GM23248 (cell line): ENCODE measurements at places on chromosomes 13 and 19. TPM values are rescaled to one million over a fixed set of nuclear protein-coding genes. Genes with fewer than 3 reads are reported as not detected.

Gene TNFSF13B
- 0.13 and 2.5 TPM in 2 replicates for total RNA-seq

Gene TRPM4
- total RNA-seq, result 18.4 and 18.8 TPM in 2 replicates

Gene SAE1
- total RNA-seq, result 132 and 177 TPM in 2 replicates

Gene KLK2
- not detected in 2 replicates for total RNA-seq

Gene ACER1
- total RNA-seq, result 0.22 and 1.0 TPM in 2 replicates

Gene CLEC4M
- total RNA-seq, result not detected in 2 replicates

Gene PSPN
- 0.22 and 0.89 TPM in 2 replicates for total RNA-seq

Gene ANGPTL8
- 1.7 TPM in 1 of 2 replicates, not detected in the other for total RNA-seq

Gene C19orf38
- 0.22 TPM in 1 of 2 replicates, not detected in the other for total RNA-seq

Gene COX6B1
- total RNA-seq, result 328 and 423 TPM in 2 replicates

Gene CPB2
- not detected in 2 replicates for total RNA-seq

Gene ZNF793
- total RNA-seq, result 1.8 and 2.9 TPM in 2 replicates

Gene CYP2A7
- total RNA-seq, result not detected in 2 replicates

Gene PDE4C
- total RNA-seq, result under 0.01 and 0.22 TPM in 2 replicates

Gene DACT3
- total RNA-seq, result 7.1 and 7.3 TPM in 2 replicates

Gene FAM216B
- total RNA-seq, result not detected in 2 replicates

Gene CCL25
- total RNA-seq, result not detected in 2 replicates

Gene NMRK2
- total RNA-seq, result not detected in 2 replicates

Gene GJB2
- 0.11 and 0.25 TPM in 2 replicates for total RNA-seq

Gene NCR1
- not detected in 2 replicates for total RNA-seq

Gene GJB6
- not detected in 2 replicates for total RNA-seq

Gene SLITRK1
- not detected in 2 replicates for total RNA-seq

Gene FXYD3
- total RNA-seq, result not detected in 2 replicates

Gene MUC16
- not detected in 2 replicates for total RNA-seq

Gene CRB3
- total RNA-seq, result not detected in 2 replicates

Gene IL12RB1
- not detected in 2 replicates for total RNA-seq

Gene LGALS4
- total RNA-seq, result not detected in 2 replicates

Gene CD22
- not detected in 2 replicates for total RNA-seq

Gene ZNF560
- total RNA-seq, result 0.25 and 1.9 TPM in 2 replicates

Gene GPR42
- not detected in 2 replicates for total RNA-seq

Gene LILRA1
- total RNA-seq, result not detected in 2 replicates

Gene CEACAM7
- total RNA-seq, result not detected in 2 replicates

Gene DOCK6
- total RNA-seq, result 10.7 and 13.9 TPM in 2 replicates

Gene SLC15A1
- total RNA-seq, result not detected in 2 replicates

Gene LRRC63
- not detected in 2 replicates for total RNA-seq

Gene FCER2
- total RNA-seq, result not detected in 2 replicates

Gene NLRP5
- total RNA-seq, result not detected in 2 replicates

Gene CGB8
- total RNA-seq, result 4.5 TPM in 1 of 2 replicates, not detected in the other

Gene SLITRK5
- total RNA-seq, result not detected in 2 replicates
